NCI-H524 treated with DMSO at 0.1 percent for 48 hours (cell line): ENCODE measurements at places on chromosomes 5 and 9.

- DNase-seq, result no peak
These were observed 21.5 kb downstream of the CCDC187 start for GRCh38 chr9:136282272-136282861.

GRCh38 chr5:33692980-33693379, 198.8 kb downstream of the ADAMTS12 start:
- DNase-seq, result no peak

- no peak for DNase-seq
These were observed 42.3 kb downstream of the SH3RF2 start for GRCh38 chr5:145978708-145979107.

- DNase-seq, result no peak
These were observed 99.1 kb upstream of the CKMT2 start for GRCh38 chr5:81134066-81134465.

GRCh38 chr5:132761321-132762240, 14.4 kb downstream of the CCNI2 start:
- no peak for DNase-seq

DNA sequence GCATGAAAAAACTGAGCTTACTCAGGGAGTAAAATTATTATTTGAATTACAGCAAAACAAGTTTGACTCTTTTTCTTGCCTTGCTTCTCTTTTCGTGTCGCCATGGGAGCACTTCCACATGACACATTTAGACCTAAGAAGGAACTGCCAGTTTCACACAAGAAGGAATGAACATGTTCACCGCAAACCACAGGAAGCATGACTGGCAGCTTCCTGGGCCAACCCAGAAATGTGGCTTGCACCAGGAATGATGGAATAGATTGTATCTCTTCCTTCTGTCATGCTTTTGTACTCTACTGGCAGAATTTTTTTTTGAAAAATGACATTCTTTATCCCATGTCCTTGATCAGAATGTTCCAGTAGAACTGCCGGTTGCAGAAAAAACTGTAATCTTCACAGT, 32.9 kb upstream of the MAN2A1 start:
- no peak for DNase-seq

DNA sequence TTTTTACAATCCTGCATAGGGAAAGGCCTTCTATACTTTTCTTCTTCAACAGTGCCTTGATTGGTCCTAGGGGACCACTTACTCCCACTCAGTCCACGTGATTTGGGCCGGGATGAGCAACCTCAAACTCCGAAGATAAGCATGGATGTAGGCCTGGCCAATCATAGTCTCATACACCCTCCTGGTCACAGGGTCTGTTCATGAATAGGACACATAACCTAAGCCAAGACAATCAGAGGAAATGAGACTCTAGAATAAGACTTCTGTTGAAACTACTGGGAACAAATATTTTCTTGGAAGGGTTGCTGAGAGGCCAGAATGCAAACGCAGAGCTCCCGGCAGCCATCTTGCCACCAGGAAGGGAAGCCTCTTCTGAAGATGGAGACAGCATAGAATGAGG, 68.1 kb downstream of the ARL15 start:
- no peak for DNase-seq

DNA sequence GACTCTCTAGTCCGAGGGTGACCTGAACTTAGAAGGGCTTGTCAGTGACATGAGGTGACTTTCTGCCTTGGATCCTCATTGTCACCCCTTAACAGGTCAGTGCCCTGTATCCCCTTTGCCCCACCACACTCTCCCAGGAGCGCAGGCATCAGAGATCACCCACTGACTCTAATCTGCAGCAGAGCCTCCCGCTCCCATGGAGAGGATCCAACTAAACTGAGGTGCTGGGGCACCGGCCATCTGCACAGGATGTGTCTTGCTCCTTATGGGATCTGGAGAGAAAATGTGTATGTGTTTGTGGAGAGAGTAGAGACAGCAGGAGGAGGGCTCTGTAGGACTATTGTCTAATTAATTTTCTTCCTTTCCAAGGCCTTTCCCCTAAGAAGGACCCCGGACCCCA, 213.7 kb downstream of the ROR2 start:
- DNase-seq, result no peak

- no peak for DNase-seq
These were observed 3.1 kb upstream of the CATSPER3 start for GRCh38 chr5:134964359-134965270.

- DNase-seq, result no peak
These were observed 34.5 kb downstream of the PRRT1B start for GRCh38 chr9:131579789-131580211.

GRCh38 chr9:78666818-78667414, 370.0 kb downstream of the PSAT1 start:
- no peak for DNase-seq

GRCh38 chr5:135217669-135218485, 181.2 kb downstream of the MACROH2A1 start:
- DNase-seq, result no peak

GRCh38 chr5:58462154-58462553, 2.3 kb upstream of the PLK2 start:
- DNase-seq, result no peak

DNA sequence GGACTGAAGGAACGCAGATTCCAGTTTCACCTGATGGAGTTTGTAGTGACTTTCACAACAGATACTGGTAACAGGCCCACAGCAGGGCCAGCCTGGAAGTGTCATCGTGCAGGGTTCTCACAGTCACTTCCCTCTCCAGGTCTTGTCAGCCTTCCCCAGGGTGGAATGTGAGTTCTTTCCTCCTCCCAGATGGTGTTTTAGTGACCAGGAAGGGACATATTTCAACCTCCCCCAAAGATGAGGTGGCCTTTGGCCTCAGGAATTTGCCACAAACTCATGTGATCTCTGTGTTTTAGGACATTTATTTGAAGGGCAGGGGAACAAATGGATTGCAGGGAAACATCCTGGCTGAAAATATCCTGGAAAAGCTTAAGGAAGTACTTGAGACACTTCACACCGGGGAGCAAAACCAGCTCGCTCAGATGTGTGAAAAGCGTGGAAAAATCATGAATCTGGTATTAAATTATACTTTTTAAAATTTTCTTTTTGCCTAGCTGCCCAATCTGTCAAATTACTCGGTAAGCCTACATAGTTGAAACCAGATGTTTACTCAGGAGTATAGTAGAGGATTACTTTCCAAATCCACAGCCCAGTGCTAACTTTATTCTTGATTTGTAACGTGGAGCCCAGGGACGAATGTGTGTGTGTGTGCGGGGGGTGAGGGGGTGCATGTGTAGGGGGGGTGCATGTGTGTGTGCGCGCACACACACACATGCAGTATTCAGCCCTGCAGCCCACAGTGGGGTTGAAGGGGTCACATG, 66.8 kb downstream of the PTPDC1 start:
- no peak for DNase-seq

DNA sequence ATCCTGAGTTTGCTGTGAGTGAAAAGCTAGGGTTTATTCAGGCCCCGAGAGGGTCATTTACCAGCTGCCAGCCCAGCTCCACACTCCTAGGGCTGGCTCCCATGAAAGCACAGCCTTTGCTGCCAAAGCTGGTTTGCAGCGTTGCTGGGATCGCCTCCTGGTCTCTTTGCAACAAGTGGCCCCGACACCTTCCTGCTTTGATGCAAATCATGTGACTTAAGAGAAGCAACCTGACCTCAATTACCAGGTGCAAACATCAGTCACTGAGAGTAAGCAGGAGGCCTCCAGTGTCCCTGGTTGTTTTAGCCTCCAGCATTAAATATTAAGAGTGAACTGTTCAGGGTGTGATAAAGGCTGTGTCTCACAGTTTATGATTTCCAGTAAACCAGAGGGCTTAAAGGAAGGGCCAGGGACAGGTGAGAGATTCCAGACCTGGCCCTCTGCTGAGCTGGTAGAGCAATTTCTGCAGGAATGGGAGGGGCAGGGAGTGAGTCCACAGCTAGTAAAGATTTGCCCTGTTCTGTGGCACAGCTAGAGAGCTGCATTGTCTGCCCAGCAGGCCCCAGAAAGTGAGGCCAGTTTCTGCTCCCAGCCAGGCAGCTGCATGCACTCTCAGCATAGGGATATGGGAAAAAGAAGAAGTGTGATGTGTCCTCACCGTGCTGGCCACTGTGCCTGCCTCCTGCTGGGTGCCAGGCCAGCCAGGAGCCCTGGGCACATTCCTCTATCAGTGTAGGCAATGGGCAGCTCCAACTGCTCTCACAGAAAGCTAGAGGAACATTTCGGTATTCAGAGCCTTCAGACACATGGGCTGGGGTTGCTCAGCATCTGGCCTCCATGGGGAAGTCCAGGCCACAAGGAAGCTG, 58.0 kb downstream of the SLC22A5 start:
- DNase-seq, result no peak

- peak; percentile 53 for DNase-seq
These were observed 142.3 kb upstream of the ANKH start for GRCh38 chr5:15013654-15014463.

- no peak for DNase-seq
These were observed 1.6 kb downstream of the GTF3C4 start for GRCh38 chr9:132671620-132672412.
